ENCODE measurements at places on chromosomes 1 and 21.

GRCh38 chr21:24023402-24023801 is 1583.9 kb downstream of the MRPL39 start:
- no peak for DNase-seq

DNA sequence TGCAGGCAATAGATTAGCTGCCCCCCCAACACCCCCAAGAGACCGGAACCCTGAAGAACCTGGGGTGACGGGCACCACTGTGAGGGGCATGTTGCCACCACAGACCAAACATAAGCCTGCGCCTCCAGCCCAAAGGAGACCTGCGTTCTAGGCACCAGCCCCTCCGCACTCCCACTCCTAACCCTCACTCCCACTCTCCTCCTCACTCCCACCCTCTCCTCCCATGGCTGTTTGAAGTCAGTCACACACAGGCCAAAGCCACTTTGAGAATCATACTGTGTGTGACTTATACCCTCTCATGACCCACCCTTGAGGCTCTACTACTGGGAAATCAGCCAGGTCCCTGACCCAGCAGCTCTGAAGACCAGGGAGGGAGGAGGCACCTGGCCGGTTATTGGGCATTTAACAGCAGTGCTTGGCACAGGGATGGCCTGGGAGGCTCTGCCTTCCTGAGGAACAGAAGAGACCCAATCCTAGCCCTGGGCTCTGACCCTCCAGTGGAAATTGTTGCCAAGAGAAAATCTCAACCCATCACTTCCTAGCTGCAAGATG is 43.5 kb downstream of the FBXO2 start:
- DNase-seq, result no peak

- DNase-seq, result no peak
Measured at GRCh38 chr1:5329068-5329739, 663.0 kb downstream of the NPHP4 start.

- DNase-seq, result no peak
Measured at GRCh38 chr1:90899263-90899662, 122.6 kb downstream of the ZNF644 start.

GRCh38 chr1:47996060-47996405 is 1.2 kb downstream of the TRABD2B start:
- no peak for DNase-seq

DNA sequence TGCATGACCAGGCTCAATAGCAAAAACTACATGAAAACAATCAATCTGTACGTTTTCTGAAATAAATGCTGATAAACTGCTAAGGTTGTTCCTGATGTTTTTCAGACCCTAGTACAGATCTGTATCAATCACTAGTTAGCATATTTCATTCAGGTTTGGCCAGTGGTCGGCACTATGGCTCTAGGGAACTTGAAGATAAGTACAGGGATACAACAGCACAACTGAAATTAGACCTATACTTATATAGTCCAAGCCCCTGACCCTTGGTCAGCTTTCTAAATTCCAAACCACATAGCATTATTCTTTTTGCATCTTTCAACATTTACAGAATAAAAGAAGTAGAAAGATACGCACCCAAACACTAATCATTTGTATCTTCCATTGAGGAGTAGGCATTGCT is 142.7 kb downstream of the PLPPR4 start:
- no peak for DNase-seq

DNA sequence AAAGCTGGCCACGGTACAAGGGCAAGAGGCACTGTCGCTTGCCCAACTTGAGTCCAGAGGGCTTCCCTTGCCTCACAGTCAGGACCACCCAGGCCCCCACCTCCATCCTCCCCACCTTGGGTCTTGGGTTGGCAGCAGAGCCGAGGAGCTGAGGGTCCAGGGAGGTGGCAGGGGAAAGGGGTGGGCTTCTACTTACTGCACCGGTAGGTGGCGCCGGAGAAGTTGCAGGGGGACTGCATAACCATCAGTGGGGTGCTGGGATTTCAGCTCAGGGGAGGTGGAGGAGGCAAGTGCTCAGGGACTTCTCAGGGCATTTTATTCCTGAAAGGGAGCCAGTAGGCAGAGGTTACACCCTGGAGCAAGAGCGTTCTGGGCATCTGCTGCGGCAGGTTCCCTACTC is 44.0 kb downstream of the TRIM62 start:
- no peak for DNase-seq

DNA sequence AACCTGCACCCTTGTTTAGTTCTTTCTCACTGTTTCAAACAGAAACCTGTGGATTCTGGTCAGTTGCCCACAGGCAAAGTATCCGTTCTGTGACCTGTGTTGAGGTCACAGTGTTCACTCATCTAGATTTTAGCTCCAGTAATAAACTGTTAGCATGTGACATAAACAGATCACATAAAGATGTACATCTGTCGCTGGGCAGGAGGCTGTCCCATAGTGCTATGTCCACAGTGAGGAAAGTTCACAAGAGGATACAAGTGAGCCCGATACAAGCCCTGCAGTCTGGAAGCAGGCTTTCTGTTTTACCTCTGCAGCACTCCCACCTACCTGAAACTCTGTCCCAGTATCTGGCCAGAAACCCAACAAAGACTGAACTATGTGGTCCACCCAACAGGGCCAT is 28.4 kb downstream of the LMX1A start:
- no peak for DNase-seq

GRCh38 chr1:203034422-203035110 is 8.3 kb downstream of the PPFIA4 start:
- no peak for DNase-seq

- DNase-seq, result no peak
Measured at GRCh38 chr1:63912643-63913042, 138.8 kb downstream of the ROR1 start.

GRCh38 chr1:94929351-94930217 is 2.7 kb upstream of the CNN3 start:
- no peak for DNase-seq

- DNase-seq, result no peak
Measured at GRCh38 chr1:218171302-218171893, 113.7 kb upstream of the RRP15 start.

Measured in activated CD8-positive, alpha-beta memory T cell treated with anti-CD3 and anti-CD28 coated beads for 4 hours (primary cell).